ENCODE measurements at places on chromosomes 6 and 20.

DNA sequence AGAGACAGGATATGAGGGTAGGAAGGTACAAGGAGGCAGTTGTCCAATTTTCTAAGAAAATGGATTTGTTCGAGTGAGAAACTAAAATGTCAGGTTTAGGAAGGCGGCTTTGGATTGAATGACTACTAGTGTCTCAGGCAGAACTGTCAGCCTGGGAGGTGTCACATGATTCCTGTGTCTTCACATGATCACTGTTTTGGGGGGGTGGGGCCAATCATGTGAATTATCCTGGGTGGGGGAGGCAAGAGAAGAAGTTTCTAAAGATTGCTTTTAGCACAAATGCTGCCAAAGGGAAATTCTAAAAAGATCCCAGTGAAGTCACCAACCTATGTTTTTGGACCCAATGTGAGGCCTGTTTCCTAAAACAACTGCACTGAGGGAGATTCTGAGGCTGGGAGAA, 2.3 kb downstream of the SIRPA start:
- no peak for DNase-seq

- DNase-seq, result no peak
These were observed 84.5 kb downstream of the ANKEF1 start for GRCh38 chr20:10119336-10119735.

- DNase-seq, result no peak
These were observed 26.8 kb downstream of the SNX5 start for GRCh38 chr20:17941826-17942196.

GRCh38 chr6:129766959-129767728, 57.2 kb upstream of the ARHGAP18 start:
- peak; percentile 66 for DNase-seq

DNA sequence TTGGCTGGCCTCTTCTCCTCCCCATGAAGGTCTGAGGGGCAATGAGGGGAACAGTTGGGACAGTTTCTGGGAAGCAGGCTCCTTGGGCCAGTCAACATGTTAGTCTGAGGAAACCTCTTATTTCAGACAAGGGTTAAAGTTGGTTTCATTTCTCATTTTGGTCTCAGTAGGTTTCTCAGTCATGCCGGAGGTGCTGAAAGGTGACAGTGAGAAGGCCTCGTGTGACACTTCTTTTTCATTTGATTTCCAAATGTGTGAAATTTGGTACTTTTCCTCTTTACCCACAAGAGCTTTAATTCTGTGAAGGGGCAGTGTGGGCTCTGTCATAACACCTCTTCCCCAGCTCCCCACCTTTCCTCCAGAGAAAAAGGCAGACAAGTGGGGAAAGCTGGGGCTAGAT, 7.5 kb upstream of the GLP1R start:
- DNase-seq, result no peak

DNA sequence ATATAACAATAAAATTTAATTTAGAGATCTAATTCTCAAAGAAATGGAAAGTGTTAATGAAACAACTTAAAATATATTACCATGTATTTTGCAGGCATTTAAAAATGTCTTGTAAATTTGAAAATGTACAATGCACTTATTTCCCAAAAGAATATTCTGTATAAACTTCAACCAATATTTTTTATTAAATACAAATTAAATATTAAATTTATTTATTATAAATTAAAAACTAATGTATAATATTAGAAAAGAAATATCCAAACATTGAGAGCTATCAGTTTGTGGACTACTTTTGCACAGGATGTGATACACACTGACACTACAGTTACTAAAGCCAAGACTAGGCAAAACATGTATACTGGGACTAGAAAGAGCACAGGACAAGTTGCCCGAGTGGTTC, 707.0 kb upstream of the NRSN1 start:
- no peak for DNase-seq
